ENCODE measurements at places on chromosomes 16 and 17. TPM values are rescaled to one million over a fixed set of nuclear protein-coding genes. Genes with fewer than 3 reads are reported as not detected.

DNA sequence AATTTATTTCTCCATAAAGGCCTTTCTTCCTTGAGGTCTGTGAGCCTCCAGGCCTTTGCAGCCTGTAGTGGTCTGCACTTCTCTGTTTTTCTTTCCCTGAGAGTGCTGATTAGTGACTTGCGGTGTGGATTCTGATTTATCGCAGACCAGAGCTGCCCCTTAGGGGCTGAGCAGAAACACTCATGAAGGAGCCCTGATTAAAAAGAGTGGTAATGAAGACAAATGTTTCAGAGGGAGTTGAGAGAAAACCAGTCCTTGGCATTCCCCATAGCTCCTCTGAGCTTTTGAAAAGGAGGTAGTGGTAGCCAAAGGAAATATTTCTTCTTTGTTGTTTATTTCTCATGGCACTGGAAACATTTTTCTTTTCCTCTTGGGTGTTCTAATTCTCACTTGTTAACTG is 268.1 kb upstream of the TBX2 start:
- no peak for DNase-seq

- peak; percentile 46 for DNase-seq
Observed at GRCh38 chr16:28935924-28936783, 4.4 kb downstream of the CD19 start.

DNA sequence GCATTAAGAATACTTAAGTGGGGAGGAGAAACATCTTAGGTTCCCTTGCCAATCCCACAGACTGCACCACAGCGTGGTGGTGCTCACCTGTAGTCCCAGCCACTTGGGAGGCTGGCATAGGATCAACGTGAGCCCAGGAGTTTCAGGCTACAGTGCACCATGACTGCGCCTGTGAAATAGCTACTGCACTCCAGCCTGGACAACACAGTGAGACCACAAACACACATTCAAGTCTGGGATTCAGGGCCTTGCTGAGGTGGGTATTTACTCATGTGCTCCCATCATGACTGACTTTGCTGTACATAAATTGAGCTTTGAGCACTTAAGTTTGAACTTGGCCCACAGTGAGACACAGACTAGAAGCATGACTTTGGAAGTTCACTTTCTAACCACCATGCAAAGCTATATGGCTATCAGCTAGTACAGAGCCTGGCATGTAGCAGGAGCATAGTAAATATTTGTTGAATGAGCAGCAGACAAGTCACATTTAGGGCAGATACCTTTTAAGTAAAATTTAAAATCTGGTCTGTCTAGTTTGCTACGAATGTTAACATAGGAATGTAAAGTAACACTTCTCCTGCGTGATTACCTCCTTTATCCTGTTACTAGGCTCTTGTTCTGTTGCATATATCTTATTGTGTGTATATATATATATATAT is 33.5 kb downstream of the CEP95 start:
- no peak for DNase-seq

Gene KCNH6
- polyA plus RNA-seq = not detected

DNA sequence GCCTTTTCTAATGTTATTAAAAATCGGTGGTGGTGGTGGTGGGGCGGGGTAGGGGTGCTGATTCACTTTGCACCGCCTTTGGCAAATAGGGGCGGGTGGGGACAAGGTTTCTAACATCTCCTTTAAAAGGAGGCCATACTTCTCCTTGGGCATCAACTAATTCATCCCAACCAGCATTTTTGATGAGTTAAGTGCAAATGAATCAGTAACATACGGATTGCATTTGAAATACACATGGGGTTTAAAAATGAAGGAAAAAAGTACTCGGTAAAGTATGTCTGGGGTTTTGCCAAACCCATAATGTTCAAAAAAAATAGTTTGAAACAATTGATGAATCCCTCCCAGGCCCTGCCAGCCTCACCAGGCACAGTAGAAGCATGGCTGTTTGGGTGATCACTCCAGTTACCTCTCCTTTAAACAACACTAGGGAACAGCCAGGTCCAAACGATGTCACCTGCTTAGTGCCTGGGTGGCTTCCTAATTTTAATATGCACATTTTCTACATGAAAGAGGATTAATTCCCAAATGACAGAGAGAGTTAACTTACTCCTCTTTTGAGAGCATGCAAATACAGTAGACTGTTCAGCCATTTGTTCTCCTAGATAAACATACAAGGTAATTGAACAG is 107.2 kb downstream of the ANKFN1 start:
- DNase-seq = no peak

Gene DPEP2
- polyA plus RNA-seq = 2.3 TPM

Gene NPIPB13
- polyA plus RNA-seq = 15.5 TPM

GRCh38 chr16:11179574-11179973 is 76.4 kb downstream of the SOCS1 start:
- no peak for DNase-seq

GRCh38 chr17:48996722-48997102 is 473 bp upstream of the IGF2BP1 start:
- no peak for DNase-seq

- no peak for DNase-seq
Observed at GRCh38 chr16:5590416-5590815, 492.8 kb upstream of the EEF2KMT start.

GRCh38 chr17:31111183-31111582 is 16.4 kb downstream of the NF1 start:
- peak; percentile 7 for DNase-seq

DNA sequence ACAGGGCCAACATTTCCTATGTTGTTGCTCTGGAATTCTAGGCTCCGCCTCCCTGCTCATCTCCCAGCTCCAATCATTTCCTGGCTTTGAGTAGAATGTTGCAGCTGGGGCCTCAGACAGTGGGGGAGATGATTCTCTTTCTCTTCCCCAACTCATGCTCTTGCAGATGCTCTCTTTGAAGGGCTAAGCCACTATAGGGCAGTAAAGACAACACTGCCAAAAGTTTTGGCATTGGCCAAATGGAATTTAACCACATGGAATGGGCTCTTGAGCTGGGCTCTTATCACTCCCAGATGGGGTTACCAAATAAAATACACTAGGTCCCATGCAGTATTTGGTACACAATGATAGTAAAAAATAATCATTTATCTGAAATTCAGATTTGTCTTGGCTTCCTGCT is 19.6 kb upstream of the EFCAB13 start:
- no peak for DNase-seq

- DNase-seq = peak; percentile 41
Observed at GRCh38 chr17:28372203-28372944, 880 bp downstream of the SARM1 start.

DNA sequence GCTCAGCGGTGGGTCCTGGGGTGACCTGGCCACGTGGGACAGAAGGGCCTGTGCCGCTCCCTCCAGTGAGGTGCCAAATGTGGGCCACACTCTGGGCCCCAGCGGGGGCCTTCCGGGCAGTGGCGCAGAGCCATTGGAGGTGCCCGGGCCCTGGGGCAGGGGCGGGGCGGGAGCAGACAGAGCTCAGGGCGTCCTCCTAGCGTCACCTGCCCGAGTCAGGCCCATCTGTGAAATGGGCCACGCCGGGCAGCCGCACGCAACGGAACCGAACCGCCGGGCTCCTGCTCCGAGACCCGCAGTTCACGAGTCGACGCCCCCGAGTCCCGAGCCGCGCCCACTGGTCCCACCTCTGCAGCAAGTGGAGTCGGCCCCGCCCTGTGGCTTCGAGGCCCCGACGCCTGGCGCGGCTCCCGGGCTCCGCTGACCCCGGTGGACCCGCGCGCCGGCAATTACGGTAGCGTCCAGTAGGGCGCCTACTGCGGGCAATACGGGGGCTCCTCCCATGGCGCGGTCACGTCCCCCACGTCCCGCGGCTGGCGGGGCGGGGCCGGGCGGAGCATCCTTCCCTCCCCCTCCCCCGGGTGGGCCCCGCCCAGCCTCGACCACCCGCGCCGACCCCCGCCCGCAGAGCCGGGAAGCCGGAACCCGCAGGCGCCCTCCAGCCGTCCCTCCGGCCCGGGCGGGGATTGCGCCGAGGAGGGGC is 1.9 kb downstream of the SLC16A3 start:
- peak; percentile 75 for DNase-seq

Gene LGALS9B
- not detected for polyA plus RNA-seq

GRCh38 chr17:7629939-7630571 is at the start of gene SHBG:
Gene SHBG (plus strand): TSS chr17:7630135. CDS start chr17:7630173, 38 bp downstream.
- no peak for DNase-seq

DNA sequence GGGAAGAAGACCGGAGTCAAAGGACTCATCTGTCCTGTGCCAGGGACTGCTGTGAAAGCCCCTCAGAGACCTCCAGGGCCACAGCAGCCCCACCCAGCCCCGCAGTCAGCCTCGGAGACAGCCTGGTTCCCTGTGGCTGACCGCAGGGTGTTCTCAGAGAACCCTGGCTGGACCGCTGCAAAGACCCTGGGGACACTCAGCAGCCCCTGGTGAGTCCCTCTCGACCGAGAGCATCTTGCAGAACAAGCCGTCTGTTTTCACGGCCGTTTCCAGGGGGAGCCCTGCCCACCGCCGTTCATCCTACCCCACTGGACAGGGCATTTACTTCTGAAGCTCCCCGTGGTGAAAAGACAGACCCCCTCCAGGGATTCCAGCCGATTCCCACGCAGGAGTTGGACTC is 10.3 kb downstream of the UBALD1 start:
- no peak for DNase-seq

GRCh38 chr16:78684655-78685375 is 585.4 kb downstream of the WWOX start:
- DNase-seq = peak; percentile 64

DNA sequence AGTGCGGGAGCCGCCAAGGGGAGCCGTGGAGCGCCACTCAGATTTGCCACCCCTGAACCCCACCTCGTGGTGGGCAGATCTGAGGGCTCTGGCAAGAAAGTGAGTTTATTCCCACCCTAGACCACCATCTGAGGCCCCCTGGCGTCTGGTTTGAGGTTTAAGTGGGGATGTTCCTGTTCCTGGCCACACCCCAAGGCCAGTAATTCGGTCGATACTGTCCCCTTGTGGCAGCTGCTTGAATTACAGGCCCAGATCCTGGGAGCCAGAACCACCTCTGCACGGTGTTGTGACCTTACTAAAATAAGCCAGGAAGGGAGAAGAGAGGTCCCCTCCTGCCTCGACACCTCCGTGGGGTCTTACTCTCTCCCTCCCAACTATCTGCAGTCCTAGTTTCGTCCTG is 3.3 kb upstream of the LAT start:
- DNase-seq = no peak

Gene IL4R
- polyA plus RNA-seq = 12.1 TPM

DNA sequence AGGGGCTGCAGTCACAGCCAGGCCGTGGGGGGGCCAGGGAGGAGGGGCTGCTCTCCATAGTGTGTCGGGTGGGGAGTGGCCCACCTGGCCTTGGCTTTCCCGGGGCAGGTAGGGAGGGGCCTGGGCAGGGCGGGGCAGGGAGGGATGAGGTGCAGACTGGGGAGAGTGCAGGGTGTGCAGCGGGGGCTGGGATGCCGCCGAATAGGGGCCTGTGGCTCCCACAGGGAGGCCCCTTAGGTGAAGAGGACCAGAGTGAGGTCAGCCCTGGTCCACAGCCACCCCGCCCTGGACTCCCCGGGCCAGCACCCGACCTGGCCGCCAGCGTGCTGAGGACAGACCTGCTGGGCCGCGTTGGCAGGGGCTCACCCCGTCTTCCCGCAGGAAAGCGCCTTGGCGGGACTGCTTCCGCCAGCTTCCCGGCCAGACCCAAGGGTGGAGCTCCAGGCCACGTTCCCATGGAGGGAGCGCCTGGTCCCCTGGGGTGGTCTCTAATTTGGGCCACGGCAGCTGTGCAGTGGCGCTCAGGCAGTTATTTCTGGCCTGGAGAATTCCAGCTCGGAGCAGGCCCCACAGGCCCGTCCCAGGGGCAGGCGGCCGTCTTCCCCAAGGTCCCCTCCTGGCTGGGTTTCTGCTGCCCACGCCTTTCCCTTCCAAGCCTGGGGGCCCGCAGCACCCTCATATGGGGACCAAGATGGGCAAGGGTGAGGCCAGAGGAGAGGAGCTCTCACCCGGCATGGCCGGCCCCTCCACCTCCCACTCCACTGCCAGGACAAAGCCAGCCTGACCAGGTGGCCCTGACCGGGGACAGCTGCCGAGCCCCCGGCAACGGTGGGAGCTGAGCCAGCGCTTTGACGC is 27.9 kb downstream of the CACNA1H start:
- peak; percentile 30 for DNase-seq

- no peak for DNase-seq
Observed at GRCh38 chr16:48541108-48541786, 68.7 kb downstream of the N4BP1 start.

- DNase-seq = no peak
Observed at GRCh38 chr17:78174870-78175642, 6.7 kb downstream of the SYNGR2 start.

DNA sequence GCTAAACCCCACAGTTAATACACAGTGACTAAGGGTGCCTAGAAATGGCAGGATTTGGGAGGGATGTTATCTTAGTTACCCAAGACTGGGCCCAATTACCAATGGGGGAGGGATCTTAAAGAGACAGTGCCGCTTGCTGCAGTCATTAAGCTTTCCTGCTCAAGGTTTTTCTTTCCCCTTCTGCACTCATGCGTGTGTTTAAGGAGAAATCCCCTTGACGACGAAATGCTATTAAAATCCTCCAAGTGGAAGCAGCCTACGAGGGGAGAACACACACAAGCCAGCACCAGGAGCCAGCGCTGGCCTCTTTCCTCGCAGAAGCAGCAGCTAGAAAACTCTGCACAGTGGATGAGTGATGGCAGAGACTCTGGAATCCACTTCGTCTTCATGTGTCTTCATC is 22.0 kb downstream of the SALL1 start:
- DNase-seq = no peak

DNA sequence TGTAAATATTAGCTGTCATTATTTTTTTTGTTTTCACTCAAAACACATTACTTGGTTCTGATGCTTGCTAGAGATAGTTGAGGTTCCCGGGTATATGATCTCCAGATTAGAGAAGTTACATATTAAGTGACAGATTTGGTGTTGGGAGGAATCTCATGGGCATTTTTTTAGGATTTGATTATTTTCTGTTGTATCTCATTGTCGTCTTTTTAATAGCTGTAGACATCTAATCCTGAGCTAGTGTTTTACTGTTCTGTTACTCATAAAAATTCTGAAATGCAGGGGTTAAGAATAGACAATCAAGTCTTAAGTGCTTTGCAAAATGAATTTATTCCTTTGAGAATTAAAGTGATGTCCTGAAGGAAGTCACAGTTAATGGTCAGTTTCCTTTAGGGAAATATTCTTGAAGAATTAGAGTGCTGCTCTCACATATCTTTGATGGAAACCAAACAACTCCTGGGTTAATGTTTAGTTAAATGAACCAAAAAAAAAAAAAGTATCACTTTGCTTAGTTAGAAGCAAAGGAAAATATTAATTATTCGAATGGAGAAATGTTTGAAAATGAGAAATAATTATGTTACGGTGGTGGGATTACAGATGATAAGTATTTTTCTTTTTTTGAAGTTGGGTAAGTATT is 251.7 kb upstream of the CACNG5 start:
- DNase-seq = no peak

Gene TMEM231
- polyA plus RNA-seq = 7.0 TPM
